Activated T-cell treated with anti-CD3 and anti-CD28 coated beads, Interleukin-2, amount 50 U/mL, for 48 hours (primary cell): ENCODE measurements at places on chromosomes 6 and 20.
A peak's percentile ranks its signal among the peaks of the same experiment; 100 is the strongest.

DNA sequence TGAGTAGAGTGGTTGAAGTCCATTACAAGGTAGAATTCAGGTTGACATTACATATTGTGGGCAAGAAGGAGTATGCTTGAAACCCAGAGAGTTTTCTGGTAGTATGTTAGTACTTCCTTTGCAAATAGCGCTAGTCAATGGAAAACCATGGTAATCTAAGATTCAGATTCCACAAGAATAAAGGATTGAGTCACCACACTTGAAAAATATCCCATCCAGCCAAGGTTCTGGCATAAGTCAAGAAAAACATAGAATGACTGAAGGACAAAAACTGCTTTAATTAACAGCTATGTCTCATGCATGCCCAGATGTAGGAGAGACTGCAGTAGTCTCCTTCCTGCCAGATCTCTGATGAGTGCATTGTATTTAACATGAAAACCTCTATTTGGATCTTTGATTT is 469.8 kb downstream of the BMP2 start:
- DNase-seq: no peak

DNA sequence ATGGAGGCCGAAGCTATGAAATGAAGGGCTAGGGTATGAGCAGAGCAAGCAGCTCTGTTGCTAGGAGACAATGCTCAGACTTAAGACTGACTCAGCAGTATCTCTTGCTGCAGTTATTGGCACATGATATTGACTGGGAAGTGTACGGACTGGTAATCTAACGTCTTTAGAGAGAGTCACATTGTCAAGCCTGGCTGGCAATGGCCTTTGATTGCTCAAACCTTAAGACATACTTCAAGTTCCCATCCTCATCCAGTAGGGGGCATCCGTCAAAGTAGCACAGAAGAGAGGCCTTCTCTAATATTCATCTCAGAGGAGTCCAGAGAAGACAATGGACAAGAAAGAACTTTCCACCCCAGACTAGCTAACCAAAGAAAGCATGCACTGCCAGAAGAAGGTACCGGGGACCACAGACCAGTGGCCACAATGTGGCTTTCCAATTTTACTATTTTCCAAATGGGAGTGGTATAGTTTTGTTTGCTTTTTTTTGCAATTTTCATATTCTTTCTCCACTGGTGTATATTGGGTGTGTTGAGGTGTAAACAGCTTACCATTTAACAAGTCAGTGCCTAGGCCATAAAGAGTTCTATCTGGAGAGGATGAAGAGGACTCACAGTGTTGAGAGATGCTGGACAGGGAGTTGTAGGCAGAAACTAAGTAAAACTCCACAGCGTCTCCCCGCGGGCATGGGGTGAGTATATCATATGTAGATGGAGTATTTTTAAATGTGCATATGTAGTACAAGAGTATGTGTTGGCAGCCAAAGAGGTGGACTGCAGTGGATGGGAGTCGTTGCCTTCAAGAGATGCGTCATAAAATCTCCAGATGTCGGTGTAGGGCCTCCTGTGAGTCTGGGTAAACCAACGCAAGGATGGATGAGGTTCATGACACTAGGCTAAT is 36.7 kb downstream of the LRFN2 start:
- DNase-seq: peak; percentile 26

DNA sequence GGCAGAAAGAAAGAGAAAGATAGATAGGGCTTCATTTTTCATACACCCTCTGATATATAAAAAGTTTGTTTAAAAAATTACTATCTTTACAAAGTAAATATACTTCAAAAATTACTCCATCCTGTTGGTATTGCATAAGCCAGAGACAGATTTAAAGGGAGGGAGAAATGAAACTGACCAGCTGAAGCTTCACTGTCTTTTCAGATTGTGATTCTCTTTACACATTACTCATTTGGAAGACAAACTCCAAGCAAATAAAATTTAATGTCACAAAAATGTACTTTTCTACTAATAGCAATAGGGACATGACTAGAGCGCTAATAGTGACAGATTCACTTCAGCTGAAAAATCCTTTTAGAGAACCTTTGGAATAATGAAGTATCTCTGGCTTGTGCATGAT is 38.6 kb upstream of the MARCKS start:
- no peak for DNase-seq

DNA sequence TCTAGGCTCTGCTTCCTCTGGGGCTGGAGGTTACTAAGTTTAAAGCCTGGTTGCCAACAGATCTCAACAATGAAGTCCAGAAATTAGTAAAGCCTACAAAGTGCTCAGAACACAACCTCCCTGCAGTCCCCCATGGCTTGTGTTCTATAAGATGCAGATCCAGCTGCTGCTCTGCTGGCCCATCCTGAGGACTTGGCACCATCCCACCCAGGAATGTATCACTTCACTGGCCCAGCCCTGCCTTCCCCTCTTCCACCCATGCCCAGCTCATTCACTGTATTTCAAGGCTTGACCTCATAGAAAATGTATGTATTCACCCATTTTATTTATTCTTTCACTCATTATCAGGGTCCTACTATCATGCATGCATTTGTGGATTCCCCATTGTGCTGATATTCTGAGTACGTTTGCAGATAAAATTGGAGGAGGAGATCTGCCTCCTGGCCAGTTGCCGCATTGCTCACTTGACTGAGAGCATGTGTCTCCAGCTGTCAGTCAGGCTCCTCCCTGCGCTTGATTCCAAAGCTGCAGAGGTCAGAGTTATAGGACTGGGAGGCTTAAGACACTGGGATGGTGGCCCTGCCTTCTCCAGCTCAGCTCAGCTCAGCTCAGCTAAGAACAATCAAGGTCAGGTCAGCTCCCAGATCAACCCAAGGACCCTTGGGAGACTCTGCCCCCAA is 104.8 kb downstream of the MAFB start:
- no peak for DNase-seq

- DNase-seq: no peak
Measured at GRCh38 chr6:53089948-53090347, 24.7 kb downstream of the FBXO9 start.

GRCh38 chr6:39816747-39817146 is 24.6 kb downstream of the DAAM2 start:
- DNase-seq: no peak

DNA sequence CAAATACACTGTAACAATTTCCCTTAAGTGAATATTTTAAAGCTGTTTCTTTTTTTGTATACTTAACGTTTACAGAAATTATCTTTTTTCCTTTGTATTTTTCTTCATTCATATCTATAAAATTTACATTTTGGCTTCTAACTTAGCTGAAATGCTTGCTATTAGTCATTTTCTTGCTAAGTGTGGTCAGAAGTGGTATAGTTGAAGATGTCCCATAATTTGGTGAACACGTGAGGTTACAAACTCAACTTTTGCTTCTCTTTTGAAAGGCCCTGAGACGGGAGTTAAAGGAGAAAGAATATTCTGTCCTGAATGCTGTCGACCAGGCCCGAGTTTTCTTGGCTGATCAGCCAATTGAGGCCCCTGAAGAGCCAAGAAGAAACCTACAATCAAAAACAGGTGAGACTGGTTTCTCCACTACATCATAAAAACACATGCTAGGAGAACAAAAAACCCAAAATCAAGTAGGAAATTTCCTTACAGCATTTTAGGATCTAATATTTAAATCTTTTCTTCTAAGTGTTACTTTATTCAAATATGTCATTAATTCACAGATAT is 445.0 kb downstream of the UTRN start:
- DNase-seq: no peak

GRCh38 chr20:3653921-3654320 is 9.3 kb downstream of the GFRA4 start:
- DNase-seq: no peak

- no peak for DNase-seq
Measured at GRCh38 chr6:34001706-34002621, 143.9 kb downstream of the GRM4 start.

DNA sequence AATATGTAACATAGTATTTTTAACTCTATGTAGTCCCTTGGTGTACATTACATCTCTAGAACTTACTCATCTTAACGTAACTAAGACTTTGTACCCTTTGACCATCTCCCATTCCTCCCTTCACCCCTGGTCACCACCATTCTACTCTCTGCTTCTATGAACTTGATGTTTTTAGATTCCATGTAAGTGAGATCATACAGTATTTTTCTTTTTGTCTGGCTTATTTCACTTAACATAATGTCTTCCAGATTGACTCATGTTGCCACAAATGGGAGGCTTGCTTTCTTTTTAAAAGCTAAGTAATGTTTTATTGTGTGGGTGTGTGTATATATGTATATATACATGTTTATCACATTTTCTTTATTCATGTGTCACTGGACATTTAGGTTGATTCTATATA is 55.8 kb downstream of the TMEM200A start:
- DNase-seq: no peak

GRCh38 chr6:32963866-32964265 is 4.5 kb upstream of the BRD2 start:
- no peak for DNase-seq

GRCh38 chr20:38229376-38230252 is 30.9 kb downstream of the KIAA1755 start:
- DNase-seq: no peak

DNA sequence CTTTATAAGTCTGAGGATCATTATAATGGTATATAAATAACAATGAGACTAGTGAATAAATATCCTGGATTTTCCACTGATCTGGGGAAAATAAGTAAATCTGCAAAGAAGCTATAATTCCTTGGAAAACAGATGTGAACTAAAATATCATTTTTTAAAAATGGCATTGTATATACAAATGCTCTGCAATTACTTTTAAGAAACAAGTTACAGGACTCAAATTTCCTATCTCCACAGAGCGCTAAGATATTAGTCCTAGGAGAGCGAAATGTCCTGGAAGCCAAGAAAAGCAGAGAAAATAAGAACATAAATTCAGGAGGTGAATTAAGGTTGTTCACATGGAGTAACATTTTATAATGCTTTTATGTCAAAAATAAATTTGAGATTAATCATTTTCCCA is 61.3 kb downstream of the PRKN start:
- no peak for DNase-seq

DNA sequence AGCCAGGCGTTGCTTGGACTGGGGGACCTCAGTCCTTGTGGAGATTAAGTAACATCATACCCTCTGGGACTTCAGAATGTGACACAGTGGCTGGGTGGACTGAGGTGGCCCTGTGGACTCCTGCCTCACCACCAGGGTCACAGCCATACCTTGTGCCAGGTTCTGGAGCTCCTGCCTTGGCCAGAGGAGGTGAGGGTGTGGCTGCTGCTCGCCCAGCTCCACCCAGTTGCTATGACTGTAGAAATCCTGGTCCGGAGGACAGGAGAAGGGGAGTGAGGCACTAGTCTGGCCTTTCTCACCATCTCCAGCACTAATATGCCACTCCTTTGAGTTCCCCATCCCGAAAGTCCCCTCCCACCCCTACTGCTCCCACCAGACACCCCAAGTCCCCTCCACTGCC is 1.9 kb downstream of the VWA7 start:
- no peak for DNase-seq

- no peak for DNase-seq
Measured at GRCh38 chr6:158853880-158854213, 34.7 kb upstream of the EZR start.

DNA sequence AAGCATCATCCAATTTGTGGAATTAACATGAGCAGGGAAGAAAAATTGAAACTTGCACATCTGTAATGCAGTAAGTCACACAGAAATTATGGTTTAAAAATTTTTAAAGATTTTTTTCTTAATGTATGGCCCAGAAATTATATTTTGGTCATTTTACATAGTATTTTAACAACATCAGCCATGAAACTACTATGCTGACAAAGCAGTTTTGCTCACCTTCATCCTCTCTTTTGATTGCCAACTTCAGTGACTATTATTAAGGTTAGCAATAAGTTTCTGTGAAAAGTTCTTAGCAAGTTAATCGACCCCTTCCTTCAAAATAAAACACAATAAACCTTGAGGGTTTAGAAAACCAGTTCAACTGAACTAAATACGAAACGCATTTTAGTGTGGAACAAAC is 1347.0 kb downstream of the EPHA7 start:
- DNase-seq: no peak

DNA sequence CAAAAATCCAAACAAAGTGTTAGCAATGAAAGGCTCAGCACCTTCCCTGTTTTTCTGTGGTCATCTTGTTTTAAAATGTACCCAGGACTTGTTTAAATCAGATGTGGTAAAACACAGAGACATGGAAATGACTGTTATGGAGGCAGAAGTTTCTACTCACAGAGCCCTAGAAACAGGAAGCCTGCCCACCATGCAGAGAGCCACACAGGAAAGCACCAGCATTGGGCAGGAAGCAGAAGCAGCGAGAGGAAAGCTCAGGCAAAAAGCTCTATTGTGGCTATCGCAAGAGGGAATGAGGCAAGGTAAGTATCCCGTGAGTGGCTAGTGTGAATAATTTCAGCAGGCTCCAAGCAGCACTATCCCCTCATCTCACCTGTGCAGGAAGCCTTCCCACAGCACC is 42.8 kb downstream of the GPR6 start:
- DNase-seq: no peak
